T-helper 1 cell (primary cell): ENCODE measurements at places on chromosomes 7 and 10.

- no peak for DNase-seq
Observed at GRCh38 chr7:87935384-87935706, 1.3 kb downstream of the ADAM22 start.

GRCh38 chr7:142353147-142354060, 95.5 kb upstream of the PRSS58 start:
- no peak for DNase-seq

DNA sequence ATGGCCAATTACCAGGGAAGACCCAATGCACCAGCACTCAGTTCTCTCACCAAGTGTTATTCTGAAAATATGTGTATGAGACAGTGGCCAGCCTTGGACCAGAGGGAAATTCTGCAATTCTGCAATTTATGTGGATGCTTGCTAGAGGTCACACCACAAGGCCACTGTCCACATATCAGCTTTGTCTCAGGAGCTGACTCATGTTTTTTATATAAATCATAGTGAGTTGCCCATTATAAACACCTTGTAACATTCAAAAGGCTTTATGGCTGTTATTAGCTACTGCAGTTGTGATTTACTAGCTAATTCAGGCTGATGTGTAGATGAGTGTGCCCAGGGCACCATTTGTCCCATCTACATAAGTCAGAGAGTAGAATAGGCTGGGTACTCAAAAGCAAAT, 649.0 kb downstream of the LRMDA start:
- no peak for DNase-seq

GRCh38 chr10:121813211-121813815, 114.5 kb downstream of the ATE1 start:
- DNase-seq: no peak

- DNase-seq: no peak
Observed at GRCh38 chr10:11024596-11024995, 6.9 kb downstream of the CELF2 start.

GRCh38 chr7:141291541-141291940, 217.7 kb downstream of the TMEM178B start:
- no peak for DNase-seq

- DNase-seq: no peak
Observed at GRCh38 chr10:48251152-48251524, 23.4 kb downstream of the FRMPD2 start.

- DNase-seq: no peak
Observed at GRCh38 chr7:133552079-133552478, 299.2 kb downstream of the EXOC4 start.

GRCh38 chr7:90948085-90948484, 316.1 kb upstream of the FZD1 start:
- no peak for DNase-seq

DNA sequence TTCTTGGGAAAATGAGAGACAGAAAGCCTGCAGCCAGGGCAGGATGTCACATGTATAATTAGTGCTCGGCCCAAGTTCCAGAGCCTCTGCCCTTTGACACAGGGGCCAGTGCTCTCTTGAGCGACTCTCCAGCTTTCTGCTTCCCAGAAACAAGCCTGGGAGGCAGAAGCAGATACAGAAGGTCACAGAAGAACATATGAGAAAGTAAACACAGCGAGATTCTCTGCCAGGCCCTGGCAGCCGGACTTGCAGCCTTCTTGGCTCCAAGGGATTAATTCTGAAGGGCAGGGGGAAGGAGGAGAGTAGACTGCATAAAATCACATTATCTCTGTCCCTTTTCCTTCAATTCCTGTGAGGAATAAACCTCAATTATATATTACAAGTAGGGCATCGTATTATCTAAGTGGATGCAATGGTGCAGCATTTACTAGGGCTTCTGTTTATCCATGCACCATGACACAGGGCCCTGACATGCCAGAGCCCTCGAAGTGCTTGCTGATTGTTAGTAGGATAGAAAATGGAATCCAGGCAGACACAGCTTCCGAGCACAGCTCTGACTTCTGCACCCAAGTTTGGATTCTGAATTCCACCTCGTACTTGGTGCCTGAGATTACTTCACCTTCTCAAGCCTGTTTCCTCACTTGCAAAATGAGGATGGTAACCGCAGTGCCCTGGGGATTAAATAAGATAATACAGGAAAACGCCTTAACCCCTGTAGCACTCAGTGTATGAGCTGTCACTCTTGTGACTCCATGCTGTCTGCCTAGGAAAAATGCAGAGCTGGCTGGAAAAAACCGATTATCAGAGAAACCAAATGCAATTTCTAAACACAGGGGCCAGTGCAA, 536.5 kb downstream of the TNS3 start:
- no peak for DNase-seq

DNA sequence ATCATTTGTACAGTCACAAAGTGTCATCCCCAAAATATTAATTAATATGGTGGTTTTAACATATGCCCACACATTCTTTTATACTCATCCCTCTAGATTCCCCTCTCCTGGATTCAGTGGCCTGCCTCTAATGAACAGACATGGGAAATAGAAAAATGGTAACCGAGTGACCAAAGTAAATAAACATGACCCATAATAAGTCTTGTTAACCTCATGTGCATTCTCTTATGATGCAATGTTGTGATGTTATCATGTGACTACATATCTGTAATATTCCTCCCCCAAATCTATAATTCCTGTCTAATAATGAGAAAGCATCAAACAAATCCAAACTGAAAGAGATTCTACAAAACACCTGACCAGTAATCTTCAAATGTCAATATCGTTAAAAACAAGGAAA, 164.5 kb upstream of the PRSS1 start:
- no peak for DNase-seq

DNA sequence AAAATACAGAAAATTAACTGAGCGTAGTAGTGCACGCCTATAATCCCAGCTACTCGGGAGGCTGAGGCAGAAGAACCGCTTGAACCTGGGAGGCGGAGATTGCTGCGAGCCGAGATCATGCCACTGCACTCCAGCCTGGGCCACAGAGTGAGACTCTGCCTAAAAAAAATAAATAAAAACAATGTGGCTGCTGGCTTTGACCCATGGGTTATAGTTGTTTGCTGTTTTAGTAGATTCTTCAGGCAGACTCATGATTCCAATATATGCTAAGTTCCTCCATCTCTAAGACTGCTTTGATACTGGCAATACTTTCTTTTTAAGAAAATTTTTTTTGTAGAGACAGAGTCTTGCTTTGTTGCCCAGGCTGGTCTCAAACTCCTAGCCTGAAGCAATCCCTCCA, 8.4 kb downstream of the OLAH start:
- no peak for DNase-seq

GRCh38 chr7:10484767-10485166, 488.9 kb upstream of the PHF14 start:
- DNase-seq: no peak

DNA sequence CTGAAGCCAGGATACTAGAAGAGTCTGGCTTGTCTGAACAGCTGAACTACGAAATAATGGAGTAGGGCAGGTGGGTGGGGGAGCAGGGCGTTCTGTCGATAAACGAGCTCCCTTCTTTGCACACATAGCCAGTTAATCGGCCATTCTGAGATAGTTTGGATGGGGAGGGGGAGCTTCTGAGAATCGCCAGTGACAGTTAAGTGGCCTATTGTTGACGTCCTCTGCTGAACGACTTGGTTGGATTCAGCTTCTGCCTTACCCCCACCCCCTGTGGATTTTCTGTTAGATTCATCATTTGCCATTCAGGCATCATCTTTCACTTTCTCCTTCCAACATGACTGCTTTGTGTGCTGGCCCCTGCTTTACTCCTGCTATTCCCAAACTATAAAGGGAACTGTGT, 520 bp downstream of the CPA5 start:
- DNase-seq: no peak

DNA sequence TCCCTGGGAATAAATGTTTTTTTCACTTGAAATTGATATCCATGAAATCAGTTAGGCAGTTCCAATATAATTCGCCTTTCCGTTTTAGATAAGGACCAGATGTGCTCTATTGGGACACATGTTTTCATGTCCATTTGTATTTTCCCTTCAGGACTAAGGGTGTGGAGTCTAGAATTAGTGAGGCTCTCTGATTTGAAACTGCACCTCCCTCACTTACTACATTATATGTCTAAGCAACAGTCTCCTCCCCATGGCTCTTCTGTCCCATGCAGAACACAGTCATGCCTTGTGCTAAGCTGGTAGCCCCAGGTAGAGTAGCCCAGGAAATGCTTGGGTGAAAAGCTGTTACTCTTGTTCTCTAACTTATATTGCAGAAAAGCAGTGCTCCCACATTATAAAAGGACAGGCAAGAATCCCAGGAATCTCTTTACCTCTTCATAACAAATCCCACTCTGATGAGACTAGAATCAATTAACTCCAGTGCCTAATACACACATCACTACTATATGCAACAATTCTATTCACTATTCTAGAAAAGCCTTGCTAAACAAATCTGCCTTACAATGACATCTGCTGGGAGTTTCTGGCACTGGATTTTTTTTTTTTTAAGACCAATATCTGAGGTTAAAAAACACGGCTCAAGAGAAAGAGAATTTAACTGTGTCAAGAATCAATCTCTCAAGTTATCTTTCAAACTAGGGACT, 293.9 kb downstream of the SNX13 start:
- DNase-seq: no peak

DNA sequence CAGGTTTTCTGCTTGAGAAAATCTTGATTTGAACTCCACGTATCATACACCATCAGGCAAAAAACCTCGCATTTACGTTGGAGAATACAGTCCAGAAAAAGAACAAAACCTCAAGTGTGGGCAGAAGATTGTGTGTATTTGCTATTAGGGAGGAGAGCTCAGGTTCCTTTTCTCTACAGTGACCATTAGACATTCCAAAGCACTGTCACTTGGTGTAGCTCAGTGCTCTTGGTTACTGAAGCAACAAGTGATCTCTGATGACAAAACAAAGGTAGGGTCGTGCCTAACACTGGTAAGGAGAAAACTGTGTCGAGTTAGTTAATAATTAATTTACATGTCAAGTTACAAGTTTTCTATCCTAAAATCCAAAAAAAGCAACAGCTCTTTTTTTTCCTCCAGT, 72.6 kb downstream of the C1GALT1 start:
- no peak for DNase-seq

GRCh38 chr7:128302139-128302538, 41.6 kb downstream of the RBM28 start:
- DNase-seq: no peak

DNA sequence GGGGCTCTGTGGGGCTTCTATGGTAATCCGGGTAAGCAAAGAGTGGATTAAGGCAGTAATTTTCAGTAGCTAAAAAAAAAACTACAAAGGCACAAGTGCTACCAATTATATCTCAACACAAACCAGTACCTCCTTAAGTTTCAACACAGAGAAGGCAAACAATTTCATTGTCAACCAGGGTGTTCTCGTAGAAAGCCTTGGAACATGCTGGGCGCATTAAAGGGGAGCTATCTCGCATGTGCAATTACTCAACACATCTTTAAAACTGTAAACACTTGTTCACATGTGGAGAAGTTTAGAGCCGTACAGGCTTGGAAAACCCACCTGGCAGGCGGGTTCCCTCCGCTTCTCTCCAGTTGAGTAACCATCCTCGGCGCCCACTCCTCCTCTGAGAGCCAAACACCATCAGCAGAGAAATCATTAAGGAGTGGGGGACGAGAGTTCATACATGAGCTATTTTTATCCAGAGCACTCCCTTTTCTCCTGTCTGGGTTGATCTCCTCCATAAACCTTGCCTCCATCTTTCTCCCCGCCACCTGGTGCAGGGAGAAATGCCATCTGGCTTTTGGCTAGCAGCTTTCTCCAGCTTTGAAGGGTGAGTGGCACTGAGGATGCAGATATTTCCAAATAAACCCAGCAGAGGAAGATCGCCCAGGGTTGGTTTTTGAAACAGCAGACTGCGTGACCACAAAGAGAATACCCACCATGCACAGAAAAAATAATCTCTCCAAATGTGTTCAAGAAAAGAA, 287.1 kb downstream of the WDR11 start:
- DNase-seq: no peak

- DNase-seq: no peak
Observed at GRCh38 chr10:635088-635861, 54.2 kb downstream of the DIP2C start.

DNA sequence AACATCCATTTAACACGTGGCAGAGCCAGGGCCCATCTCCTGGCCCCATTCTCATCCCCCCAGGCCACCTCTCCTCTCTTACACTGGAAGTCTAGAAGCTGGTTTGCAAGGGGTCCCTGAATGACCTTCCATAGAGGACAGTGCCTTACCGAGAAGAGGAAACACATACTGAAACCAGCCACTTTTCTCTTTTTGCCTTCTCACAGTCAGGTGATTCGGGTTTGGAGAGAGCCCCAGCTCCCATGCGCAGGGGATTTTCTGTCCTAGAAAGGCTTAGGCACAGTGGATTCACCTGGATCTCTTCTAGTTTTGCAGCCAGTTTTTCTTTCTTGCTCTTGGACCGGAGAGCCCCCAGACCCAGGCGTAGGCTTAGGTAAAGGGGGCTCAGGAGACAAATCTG, 334.1 kb upstream of the C7orf33 start:
- no peak for DNase-seq

- no peak for DNase-seq
Observed at GRCh38 chr7:134446446-134446845, 12.5 kb downstream of the AKR1B1 start.

GRCh38 chr7:30178748-30179436, 44.1 kb downstream of the MTURN start:
- DNase-seq: no peak

DNA sequence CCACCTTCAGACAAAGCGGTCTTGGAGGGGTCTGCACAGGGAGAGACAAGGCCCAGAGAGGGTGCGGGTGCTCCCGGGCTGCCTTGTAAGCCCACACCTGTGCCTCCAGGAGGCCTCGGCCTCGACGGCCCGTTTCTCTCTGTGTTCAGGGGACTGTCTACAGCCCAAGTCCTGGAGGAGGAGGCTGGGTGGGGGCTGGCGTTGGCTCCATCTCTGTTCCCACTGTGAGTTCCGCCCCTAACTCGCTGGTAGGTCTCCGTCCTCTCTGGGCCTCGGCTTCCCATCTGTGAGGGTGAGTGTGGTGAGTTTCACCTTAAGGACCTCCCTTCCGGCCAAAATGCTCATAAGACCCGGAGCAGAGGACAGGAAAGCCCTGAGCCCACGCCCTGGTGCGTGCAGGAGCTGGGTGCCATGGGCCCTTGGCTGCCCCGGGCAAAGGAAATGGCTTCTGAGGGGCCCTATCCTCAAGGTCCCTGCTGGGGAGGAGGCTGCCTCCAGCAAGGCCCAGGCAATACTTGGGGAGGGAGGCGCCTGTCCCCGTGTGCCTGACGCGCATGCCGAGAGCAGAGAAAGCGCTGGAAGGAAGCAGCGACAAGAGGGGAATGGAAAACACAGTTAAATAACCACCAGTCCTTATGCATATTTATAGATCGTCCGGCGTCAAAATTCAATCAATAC, 276.8 kb downstream of the ELFN1 start:
- no peak for DNase-seq

GRCh38 chr7:139304517-139304916, 36.6 kb upstream of the FMC1 start:
- no peak for DNase-seq

GRCh38 chr7:145169908-145170307, 334.1 kb upstream of the TPK1 start:
- DNase-seq: no peak

GRCh38 chr10:96596422-96597407, 9.9 kb upstream of the TM9SF3 start:
- no peak for DNase-seq

GRCh38 chr7:71735961-71736556, 604.1 kb downstream of the GALNT17 start:
- DNase-seq: no peak

- no peak for DNase-seq
Observed at GRCh38 chr10:23069019-23069815, 26.2 kb upstream of the MSRB2 start.

GRCh38 chr7:1404898-1405548, 54.2 kb downstream of the MICALL2 start:
- no peak for DNase-seq

GRCh38 chr10:112872728-112873127, 77.3 kb upstream of the TCF7L2 start:
- no peak for DNase-seq
